Left renal cortex interstitium (tissue), 4 donors: ENCODE measurements at places on chromosomes 1 and 21. TPM values are rescaled to one million over a fixed set of nuclear protein-coding genes. Genes with fewer than 3 reads are reported as not detected.

IL19 gene
- polyA plus RNA-seq = 1.0 TPM

CNR2 gene
- 0.07 TPM for polyA plus RNA-seq

SERBP1 gene
- polyA plus RNA-seq = 404 TPM

DPM3 gene
- polyA plus RNA-seq = 31.3 TPM

ACTL8 gene
- not detected for polyA plus RNA-seq

DNA sequence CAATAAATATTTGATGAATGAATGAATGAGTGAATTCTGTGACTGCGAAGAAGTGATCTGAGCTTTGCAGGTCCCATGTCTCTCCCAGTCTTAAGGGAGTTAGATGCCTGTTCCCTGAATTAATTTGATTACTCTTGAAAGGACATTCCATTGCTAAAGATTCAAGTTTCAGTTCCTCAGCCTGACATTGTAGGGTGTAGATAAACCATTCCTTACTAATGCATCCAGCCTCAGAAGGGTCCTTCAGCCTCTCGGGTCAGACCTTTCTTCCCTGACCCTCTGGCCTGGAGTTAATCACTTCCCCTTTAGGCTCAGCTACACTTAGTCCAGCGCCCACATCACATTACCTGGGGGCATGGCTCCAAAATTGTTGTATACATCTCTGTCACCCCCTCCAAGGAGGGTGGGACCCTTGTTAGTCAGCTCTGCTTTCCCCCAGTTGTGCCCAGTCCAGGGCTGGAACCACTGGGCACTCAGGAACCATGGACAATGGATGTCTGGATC, 2.6 kb downstream of the INSRR start:
- DNase-seq = no peak

- DNase-seq = no peak
Measured at GRCh38 chr1:181208083-181208482, 119.6 kb downstream of the IER5 start.

- no peak for DNase-seq
Measured at GRCh38 chr21:32887026-32887425, 115.5 kb upstream of the PAXBP1 start.

DNA sequence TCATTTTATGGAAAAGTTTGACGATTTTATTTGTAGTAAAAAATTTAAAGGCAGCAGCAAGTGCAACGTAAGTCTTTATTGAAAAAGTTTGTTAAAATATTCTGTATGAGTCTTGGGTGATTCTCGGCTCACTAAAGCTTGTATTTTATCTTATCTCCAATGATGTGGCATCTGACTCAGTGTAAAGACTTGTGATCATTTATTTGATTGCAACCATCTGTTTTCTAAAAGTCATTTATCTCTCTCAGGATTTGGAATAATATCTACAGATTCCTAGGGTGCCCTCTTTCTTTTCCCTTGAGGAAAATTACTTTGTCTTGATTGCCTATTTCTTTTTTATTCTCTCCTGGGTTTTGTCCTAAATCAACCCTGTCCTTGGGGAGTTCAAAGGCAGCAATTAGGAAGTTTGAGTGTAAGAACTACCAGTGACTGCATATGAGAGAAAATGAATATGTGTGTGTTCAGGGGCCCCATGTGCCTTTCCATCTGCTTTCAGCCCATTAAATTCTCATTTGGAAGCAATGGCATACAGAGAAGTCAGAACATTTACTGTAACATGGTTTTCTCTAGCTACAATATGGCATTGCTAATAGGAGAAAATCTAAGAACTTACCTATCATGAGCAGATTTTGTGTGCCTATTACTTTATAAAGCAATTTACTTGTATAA, 575.0 kb upstream of the CHRM3 start:
- no peak for DNase-seq

GRCh38 chr1:77900687-77901293, 12.4 kb downstream of the NEXN start:
- DNase-seq = no peak

DNA sequence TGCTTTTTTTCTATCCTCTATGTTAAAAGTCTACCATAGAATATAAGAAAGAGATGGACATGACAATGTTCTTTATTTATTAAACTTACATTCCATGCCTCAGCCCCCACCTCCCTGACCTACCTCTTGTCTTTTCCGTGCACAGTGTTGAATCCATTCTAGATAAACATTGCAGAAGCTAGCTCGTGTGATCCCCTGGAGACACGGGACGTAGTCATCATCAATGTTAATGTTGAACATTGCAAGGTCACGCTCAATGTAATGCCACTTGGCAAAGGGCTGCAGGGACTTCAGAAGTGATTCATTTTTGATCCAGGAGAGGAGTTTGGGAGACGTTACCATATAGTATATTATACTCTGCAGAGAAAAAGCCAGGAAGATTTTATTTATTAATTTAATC, 66.4 kb downstream of the NTPCR start:
- DNase-seq = no peak

DNA sequence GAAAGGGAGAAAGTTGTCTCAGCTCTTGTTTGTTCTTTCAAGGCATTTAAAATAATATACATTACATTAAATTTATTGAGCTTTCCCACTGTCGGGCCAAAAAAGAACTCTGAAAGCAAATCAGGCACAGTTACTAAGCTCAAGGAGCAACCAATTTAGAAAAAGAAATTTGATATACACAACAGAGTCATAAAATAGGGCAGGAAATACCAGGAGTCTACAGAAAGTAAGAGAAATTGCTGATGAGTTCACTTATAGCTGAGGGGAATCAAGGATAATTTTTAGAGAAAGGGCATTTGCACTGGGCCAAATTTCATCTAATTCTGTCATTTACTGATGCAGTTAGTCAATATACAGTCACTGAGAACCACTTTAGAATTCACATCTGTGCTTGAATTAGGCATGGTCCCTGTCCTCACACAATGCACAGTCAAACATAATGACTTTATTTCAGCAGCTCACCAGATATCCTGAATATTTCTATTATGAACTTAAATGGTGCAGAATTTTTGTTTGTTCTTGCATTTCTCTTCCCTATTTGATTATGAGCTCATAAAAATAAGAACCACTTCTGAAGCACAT, 249.6 kb upstream of the BEND5 start:
- DNase-seq = peak; percentile 10

DNA sequence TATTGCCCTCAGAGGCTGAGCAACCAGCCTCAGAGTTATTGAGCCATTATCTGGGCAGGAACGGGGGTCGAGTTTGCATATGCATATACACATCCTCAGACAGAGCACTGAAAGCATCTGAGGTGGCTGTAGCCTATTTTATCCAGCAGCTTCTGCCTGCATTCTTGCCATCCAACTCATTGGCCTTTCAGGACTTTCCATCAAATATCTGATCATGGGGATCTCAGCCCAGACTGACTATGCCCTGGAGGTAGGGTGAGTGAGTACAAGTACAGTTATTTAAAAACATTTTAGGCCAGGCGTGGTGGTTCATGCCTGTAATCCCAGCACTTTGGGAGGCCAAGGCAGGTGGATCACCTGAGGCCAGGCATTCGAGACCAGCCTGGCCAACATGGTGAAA, 1.8 kb upstream of the MTF1 start:
- no peak for DNase-seq

- DNase-seq = no peak
Measured at GRCh38 chr1:7171574-7171973, 386.3 kb downstream of the CAMTA1 start.

DNA sequence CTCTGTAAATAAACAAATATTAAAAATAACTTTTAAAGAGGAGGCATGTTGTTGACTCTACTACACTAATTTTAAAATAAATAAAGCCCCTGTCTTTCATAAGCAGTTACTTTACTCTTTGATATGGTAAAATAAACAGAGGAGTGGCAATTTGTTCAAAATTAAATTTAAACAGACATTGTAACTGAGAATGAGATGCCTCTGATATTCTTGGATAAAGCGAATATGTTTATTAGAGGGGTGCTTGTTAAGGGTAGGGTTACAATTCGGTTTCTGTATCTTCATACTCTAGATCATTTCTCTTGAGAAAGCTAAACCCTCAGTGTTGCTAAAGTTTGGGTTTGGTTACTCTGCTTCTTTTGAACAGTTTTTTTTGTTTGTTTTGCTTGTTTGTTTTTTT, 19.6 kb downstream of the LPAR3 start:
- DNase-seq = no peak

- DNase-seq = no peak
Measured at GRCh38 chr1:39632682-39633417, 6.6 kb downstream of the HEYL start.

GRCh38 chr1:177442584-177442983, 271.8 kb downstream of the BRINP2 start:
- DNase-seq = no peak

DNA sequence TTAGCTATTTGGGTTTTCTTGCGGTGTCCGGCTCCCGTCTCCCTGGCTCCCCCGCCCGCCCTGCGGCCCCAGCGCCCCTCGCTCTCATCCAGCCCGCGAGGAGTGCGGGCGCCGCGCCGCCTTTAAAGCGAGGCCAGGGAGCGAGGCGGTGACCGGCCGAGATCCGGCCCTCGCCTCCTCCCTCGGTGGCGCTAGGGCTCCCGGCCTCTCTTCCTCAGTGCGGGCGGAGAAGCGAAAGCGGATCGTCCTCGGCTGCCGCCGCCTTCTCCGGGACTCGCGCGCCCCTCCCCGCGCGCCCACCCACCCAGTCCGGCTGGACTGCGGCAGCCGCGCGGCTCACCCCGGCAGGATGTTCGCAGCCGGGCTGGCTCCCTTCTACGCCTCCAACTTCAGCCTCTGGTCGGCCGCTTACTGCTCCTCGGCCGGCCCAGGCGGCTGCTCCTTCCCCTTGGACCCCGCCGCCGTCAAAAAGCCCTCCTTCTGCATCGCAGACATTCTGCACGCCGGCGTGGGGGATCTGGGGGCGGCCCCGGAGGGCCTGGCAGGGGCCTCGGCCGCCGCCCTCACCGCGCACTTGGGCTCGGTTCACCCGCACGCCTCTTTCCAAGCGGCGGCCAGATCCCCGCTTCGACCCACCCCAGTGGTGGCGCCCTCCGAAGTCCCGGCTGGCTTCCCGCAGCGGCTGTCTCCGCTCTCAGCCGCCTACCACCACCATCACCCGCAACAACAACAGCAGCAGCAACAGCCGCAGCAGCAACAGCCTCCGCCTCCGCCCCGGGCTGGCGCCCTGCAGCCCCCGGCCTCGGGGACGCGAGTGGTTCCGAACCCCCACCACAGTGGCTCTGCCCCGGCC, 492 bp downstream of the HLX start:
- no peak for DNase-seq

DNA sequence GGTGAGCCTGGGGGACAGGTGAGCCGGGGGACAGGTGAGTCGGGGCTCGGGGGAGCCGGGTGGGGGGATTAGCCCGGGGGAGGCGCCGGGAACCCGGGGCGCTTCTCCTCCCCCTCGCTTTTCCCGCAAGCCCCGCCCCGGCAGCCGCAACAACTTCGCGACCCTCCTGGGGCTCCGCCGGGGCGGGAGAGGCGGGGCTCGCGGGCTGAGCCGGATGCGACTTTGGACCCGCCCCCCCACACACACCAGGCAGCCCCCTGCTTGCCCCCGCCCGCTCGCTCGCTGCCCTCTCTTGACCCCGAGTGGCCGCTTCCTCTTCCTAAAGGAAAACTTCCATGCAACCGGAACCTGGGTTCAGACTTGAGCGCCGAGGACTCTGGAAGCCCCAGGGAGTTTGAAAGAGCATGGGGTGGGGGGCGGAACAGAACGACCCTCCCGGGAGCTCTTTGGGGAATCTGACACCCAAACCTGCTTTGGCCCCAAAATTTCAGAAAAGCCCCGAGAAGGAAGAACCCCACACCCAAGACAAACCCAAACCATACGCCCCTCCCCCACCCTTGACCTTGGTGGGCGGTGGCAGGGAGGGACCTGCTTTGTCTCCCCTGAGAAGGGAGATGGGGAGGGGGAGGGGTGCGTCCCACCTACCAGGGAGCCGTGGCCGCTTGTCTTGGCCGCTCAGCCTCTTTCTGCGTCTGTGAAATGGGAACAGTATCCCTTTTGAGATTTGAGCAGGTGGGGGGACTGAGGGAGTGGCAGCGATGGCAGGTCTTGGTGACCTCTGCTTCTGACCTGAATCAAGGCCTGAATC, 550 bp downstream of the ARHGEF16 start:
- no peak for DNase-seq
